ENCODE measurements at places on chromosomes 12 and 14. TPM values are rescaled to one million over a fixed set of nuclear protein-coding genes. Genes with fewer than 3 reads are reported as not detected.

- no peak for DNase-seq
These were observed 4.0 kb upstream of the INF2 start for GRCh38 chr14:104685216-104685997.

DNA sequence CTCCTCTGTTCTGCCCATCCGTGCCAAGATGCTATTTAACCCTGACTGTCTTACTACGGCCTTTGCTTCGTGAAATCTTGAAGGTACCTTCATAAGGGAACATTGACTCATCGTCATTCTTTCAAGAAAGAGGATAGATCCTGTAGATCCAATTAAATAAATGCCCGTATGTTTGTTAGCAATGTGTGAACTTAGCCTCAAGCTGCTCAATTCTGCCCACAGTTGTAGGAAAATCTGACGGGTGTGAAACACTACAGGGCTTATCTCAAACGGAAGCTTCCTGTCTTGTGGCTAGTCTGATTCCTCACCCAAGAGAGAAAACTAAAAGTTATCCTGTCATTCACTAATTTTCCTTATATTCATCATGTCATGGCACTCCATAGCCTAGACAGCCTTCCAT is 168.0 kb upstream of the TBX3 start:
- DNase-seq: no peak

DNA sequence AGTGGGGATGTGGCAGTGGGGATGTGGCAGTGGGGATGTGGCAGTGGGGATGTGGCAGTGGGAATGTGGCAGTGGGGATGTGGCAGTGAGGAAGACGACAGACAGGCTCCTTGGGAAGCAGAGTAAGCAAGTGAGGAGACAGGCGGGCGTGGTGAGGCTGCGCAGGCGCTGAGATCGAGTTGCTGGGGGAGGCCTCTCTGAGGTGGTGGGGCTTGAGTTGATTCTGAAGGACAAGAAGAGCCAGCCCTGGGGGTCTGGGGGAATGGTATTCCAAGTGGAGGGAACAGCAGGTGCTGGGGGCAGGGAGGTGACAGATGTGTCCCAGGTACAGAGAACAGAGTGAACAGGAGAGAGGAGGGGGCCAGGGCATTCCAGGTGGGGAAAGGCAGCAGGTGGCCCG is 33.8 kb upstream of the TSPAN9 start:
- no peak for DNase-seq

DNA sequence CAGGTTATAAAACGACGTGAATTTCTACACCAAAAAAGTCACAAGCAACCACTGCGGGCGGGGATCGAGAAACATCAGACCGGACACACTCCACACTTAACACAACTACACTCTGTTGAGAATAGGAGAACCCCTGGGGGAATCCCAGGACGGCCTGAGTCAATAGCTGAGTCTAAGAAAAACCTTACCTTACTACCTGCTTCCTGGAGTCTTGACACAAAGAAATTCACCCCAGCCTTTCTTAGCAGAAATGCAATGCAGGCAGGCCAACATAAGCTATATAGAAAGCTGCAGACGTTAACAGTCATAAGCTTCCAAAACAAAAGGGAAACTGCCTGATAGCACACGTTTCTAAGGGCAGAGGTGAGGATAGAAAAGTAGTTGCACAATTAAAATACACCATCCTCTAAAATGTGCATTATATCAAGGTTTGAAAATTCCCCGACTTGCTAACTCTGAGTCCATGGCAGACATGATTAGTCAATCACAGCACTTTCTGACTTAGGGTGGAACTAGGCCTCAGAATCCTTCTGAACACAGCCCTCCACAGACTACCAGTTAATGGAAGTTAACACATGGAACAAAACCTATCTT is 68.0 kb downstream of the CCDC88C start:
- no peak for DNase-seq

PIP4K2C gene
- total RNA-seq: 62.6 TPM

Measured in Panc1 (cell line).